ENCODE measurements at places on chromosomes 16 and 17. TPM values are rescaled to one million over a fixed set of nuclear protein-coding genes. Genes with fewer than 3 reads are reported as not detected.

ATP2C2 gene
- not detected for total RNA-seq

HOXB9 gene
- total RNA-seq, result 0.25 TPM

OR1E1 gene
- total RNA-seq, result not detected

VTN gene
- not detected for total RNA-seq

APOBR gene
- total RNA-seq, result 6.8 TPM

CBFA2T3 gene
- total RNA-seq, result 1.3 TPM

GRAP gene
- 34.5 TPM for total RNA-seq
